ENCODE measurements at places on chromosomes 4 and X. TPM values are rescaled to one million over a fixed set of nuclear protein-coding genes. Genes with fewer than 3 reads are reported as not detected.

DNA sequence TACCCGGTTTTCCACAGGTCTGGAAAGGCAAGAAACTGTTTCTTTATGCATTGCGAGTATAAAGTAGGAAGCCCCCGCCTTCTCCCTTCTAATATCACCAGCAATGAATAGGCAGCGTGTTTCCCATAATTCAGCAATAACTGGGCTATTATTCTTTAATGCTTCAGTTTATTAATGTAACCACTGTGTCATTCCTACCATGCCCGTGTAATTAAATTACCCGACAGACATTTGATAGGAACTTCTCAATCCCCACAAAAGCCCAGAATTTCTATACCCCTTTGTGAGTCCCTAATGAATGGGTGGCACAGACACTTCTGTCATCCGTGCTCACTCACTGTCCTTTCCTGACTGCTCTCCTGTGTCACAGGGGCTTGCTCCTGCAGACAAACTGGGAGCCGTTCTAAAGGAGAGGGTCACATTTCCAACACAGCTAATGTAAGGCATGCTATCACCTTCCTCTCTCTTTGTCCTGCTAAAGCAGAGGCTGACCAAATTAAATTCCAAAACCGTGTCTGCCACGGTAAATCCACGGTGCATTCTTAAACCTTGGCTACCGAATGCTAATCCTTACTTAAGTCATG is 108.5 kb upstream of the MID1 start:
- no peak for DNase-seq

GAGE10 gene
- total RNA-seq = not detected

ARHGAP6 gene
- total RNA-seq = 0.39 TPM

ITIH6 gene
- total RNA-seq = not detected

EXOC1 gene
- 34.1 TPM for total RNA-seq

DNA sequence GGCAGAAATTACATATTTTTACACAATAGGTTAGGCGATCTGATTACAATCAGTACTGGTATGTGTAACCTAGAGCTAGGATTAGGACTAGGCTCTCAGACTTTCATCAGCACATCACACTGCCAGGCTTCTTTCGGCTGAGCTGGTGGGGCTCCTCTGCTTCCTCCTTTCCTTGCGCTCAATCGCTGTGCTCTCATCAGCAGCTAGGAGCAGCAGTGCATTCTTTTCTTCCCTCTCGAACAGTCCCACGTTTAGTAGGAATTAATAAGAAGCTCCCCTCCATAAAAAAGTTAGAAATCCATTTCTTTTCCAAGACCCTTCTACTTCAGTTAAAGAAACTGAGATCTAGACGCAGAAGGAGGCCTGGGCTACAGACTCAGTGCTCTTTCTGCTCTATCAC is 350.4 kb downstream of the SPRY1 start:
- DNase-seq = no peak

GRCh38 chr4:113711883-113712662 is 49.5 kb downstream of the CAMK2D start:
- DNase-seq = no peak

ZGRF1 gene
- 6.2 TPM for total RNA-seq

GRCh38 chr4:48585401-48585800 is 95.3 kb downstream of the ZAR1 start:
- no peak for DNase-seq

GRCh38 chr4:188408244-188409030 is 269.2 kb downstream of the TRIML1 start:
- no peak for DNase-seq

- no peak for DNase-seq
These were observed 230.4 kb downstream of the CRLF2 start for GRCh38 chrX:981791-982626.

PIN4 gene
- 11.0 TPM for total RNA-seq

OPHN1 gene
- total RNA-seq = 5.5 TPM

GRCh38 chr4:21380861-21381260 is 567.7 kb downstream of the KCNIP4 start:
- no peak for DNase-seq

GRCh38 chr4:84985952-84986351 is 19.5 kb upstream of the WDFY3 start:
- DNase-seq = peak; percentile 12

GRCh38 chr4:61911313-61911756 is 711.2 kb downstream of the ADGRL3 start:
- DNase-seq = no peak

DNA sequence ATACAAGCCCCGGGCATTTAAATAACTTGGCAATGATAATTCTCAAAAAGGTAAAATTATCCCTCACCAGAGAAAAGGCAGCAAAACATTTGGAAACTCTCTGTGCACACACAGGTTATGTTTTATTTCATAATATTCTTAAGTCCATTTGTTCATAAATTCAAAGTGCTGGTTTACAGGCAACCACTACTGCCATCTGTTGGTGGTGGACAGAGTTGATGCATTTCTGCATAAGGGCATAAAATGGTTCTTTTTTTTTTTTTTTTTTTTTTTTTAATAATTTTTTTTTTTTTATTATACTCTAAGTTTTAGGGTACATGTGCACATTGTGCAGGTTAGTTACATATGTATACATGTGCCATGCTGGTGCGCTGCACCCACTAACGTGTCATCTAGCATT is 31.5 kb upstream of the IL21 start:
- peak; percentile 77 for DNase-seq

DNA sequence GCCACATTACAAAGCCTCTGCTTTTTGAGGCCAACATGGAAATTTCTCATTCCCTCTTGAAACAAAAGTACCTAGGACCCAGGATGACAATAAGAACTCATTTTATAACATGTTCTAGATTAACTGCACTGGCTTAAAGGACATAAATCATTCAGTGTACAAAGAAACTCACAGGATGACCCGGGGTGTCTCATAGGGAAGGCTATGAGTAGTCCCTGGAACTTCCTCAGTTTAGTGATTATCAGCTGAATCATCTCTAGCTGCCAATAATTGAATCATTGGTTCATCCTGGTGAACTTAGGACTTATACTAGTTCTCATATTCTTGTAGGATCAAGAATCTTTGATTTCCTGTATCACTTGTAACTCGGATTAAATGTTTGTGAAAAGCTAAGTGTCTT is 95.8 kb upstream of the WDR1 start:
- peak; percentile 12 for DNase-seq

DNA sequence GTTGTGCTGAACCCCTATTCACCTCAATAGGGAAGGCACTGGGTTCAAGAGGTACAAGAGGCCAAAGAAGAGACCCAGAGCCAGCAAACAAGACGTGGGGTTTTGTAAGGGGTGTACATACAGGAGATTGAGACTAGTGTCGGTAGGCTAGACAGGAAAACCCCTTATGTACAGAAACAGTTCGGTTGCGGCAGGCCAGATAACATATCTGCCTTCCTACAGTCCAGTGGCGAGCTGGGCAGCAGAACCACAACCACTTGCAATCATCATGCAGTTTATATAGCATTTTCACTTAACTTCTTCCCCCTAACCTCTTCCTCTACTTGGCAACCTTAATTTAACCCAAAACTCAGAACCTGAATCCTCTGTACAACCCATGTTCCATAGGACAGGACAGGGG is 422.2 kb downstream of the PDHA2 start:
- no peak for DNase-seq

- no peak for DNase-seq
These were observed 57.0 kb downstream of the LCORL start for GRCh38 chr4:17964576-17964975.

- DNase-seq = peak; percentile 58
These were observed 8.0 kb downstream of the NUDT6 start for GRCh38 chr4:122914292-122914904.

- DNase-seq = no peak
These were observed 64.2 kb downstream of the HPRT1 start for GRCh38 chrX:134524181-134524580.

DNA sequence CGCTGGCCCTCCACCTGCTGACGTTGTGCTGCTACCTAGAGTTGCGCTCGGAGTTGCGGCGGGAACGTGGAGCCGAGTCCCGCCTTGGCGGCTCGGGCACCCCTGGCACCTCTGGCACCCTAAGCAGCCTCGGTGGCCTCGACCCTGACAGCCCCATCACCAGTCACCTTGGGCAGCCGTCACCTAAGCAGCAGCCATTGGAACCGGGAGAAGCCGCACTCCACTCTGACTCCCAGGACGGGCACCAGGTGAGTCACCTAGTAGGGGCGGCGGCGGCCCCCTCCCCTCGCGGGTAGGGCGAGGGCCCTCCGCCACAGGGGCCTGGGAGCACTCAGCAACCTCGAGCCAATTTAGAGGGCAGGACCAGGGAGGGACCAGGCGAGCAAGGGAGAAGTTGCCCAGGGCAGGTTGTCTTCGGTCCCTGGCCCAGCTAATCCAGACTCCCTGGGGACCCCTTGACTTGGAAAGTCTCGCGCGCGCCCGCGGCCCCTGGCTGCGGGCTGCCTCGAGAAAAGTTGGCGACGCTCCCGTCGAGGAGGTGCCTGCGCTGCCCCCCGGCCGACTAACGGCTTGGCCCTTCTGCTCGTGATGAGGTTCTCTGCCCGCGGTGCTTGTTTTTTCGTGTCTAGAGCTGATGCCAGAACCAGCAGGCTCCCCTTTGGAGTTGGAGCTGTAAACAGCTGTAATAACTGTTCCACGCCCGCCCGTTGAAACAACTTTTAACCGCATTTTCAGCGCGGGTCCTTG is 717 bp downstream of the EDA start:
- DNase-seq = no peak

- no peak for DNase-seq
These were observed 1.9 kb downstream of the ARHGAP6 start for GRCh38 chrX:11663875-11664210.

GRCh38 chr4:82594456-82594855 is 32.7 kb upstream of the TMEM150C start:
- no peak for DNase-seq

GRCh38 chr4:93501946-93502345 is 326.6 kb upstream of the ATOH1 start:
- no peak for DNase-seq

FGF2 gene
- total RNA-seq = 7.0 TPM

DNA sequence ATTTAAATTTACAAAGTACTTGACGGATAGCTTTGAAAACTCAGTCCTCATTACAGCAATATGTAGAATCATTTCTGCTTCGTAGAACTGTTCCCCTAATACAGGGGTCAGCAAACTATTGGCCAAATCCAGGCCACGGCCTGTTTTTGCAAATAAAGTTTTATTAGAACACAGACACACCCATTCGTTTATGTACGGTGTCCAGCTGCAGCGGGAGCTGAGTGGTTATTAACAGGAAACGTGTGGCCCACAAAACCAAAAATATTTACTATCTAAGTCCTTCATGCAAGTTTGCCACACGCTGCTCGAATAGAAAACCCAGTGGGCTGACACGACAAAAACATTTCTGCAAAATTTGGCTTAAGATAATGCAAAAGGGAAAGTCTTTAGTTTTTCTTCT is 146.5 kb downstream of the AFAP1 start:
- no peak for DNase-seq

DNA sequence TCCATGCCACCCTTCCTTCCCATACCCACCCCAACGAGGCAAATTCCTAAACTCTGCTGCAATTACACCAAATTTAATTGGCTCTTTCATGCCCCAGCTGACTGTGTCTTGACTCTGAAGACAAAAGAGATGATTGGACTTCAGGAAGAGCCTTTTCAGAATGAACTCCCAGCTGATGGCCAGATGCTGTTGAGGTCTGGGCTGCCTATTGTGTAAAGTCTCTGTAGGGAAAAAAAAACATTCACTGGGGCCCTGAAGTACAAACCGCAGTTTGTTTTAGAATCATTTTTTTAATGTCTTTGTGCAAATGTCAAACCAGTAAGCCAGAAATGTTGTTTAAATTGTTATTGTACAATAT is 174.8 kb downstream of the HHIP start:
- DNase-seq = no peak

DNA sequence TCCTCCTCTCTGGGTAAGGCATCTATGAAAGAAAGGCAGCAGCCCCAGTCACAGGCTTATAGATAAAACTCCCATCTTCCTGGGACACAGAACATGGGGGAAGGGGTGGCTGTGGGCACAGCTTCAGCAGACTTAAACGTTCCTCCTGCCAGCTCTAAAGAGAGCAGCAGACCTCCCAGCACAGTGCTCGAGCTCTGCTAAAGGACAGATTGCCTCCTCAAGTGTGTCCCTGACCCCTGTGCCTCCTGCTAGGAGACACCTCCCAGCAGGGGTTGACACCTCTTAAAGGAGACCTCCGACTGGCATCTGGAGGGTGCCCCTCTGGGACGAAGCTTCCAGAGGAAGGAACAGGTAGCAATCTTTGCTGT is 89.9 kb downstream of the EFHC2 start:
- no peak for DNase-seq

- no peak for DNase-seq
These were observed 81.9 kb downstream of the AASDH start for GRCh38 chr4:56305390-56305789.

GRCh38 chr4:158056689-158057245 is 116.1 kb downstream of the GASK1B start:
- DNase-seq = no peak

DNA sequence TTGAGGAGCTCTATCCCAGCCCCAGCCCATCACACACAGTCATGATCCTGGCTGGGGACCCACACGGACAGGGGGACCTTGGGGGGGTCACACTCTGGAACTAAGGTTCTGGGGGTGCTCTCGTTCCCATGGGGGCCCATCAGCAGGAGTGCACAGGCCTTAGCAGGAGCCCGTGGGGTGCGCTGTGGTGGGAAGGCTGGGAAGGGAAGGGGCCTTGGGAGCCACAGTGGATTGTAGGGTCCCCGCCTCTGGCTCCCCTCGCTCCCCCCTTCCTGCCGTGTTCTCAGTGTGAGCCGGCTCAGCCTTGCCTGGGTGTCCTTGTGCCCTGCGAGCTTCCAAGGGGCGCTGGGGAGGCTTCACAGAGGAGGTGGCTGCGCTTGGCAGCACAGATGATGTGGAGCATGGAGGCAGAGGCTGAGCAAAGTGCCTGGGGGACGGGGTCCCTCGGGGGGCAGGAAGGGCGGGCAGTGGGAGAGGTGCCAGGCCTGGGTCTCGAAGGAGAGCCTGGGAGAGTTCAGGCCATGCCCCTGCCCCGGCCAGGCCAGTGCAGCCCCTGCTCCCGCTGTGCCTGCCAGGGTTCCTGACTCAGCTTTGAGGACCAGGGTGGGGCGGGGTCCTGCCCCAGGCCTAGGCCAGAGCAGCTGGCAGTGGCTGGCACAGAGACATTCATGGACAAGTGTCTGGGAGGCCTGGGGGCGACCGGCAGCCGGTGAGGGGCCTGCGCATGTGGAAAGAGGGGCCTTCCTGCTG is 5.5 kb upstream of the HGFAC start:
- no peak for DNase-seq

S100P gene
- total RNA-seq = not detected

GRCh38 chrX:150049647-150050046 is 111.4 kb upstream of the EOLA2 start:
- peak; percentile 26 for DNase-seq

Data from dermis microvascular lymphatic vessel endothelial cell (primary cell).